ENCODE measurements at places on chromosomes 12 and 14.

DNA sequence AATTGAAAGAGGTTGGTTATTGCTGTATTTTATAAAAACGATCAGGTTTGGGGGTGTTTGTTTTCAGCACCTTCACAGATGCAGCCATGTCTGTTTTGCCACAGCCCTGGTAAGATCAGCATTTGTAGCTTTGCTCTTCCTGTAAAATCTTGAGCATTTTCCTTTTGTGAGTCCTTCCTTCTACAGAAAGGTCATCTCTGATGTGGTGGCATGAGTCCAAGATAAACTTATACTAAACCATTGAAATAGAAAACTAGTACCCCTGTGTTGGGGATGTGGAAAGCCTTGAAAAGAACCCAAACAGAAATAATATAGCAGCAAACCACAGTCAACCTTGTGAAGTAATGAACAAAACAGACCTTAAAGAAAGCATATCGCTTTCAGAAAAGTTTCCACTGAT is 85.5 kb downstream of the TGFB3 start:
- no peak for DNase-seq

GRCh38 chr12:122834921-122835749 is at the start of gene HIP1R:
TSS of gene HIP1R (plus strand) at chr12:122835457. CDS start at chr12:122835551, 94 bp downstream.
- DNase-seq: peak; percentile 45

DNA sequence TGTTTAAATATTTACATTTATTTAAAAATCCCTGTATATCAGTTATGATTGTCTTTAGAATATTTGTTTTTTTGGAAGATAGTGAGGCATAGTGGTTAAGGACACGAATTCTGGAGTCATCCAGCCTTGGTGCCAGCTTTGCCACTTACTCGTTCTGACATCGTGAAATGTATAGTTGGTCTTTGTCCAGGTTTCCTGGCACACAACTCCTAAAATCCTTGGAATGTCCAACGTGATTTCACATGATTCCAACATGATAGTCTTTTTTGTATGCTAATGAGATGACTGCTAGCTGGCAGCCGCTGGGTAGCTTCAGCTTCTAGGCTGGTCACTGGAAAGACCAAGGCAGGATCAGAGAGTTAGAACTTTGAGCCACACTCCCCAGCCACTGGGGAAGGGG is 64.8 kb downstream of the PRICKLE1 start:
- no peak for DNase-seq

GRCh38 chr12:131641315-131641714 is 69.6 kb upstream of the SFSWAP start:
- no peak for DNase-seq

- no peak for DNase-seq
Observed at GRCh38 chr12:14072987-14073386, 91.6 kb upstream of the GRIN2B start.

- DNase-seq: no peak
Observed at GRCh38 chr14:103806805-103807204, 40.6 kb downstream of the PPP1R13B start.

DNA sequence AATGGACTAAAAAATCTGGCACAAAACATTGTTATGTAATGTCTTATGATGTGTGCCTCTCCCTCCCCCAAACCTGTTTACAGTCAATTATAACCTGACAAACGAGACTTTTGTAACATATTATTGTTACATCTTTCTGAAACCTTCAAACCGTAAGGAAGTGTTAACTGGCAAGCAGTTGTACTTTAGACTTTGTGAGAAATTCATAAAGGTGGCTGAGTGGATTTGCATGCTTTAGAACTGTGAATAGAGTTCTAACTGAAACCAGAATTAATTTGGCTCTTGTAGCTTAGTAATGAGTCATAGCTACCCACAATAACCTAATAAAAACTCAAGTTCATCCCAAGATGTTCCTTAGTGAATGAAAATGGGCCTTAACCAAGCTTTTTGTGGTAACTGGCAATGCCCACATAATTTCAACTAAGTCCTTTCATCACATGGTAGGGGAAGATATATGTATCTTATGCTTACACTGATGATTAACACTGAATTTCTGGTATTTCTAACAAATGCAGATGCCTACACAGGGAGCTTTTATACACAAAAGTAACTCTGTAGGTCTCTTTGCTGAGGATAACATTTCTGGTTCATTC is 29.7 kb downstream of the RAD9B start:
- peak; percentile 62 for DNase-seq

DNA sequence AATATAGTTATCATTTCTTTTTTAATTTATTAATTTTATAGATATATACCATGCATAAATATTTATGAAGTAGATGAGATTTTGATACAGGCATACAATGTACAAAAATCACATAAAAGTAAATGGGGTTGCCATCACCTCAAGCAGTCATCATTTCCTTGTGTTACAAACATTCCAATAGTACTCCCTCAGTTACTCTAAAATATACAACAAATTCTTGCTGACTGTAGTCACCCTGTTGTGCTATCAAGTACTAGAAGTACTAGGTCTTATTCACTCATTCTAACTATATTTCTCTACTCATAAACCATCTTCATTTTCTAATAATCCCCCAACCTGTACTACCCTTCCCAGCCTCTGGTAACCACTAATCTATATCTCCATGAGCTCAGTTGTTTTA is 432.6 kb upstream of the SYT1 start:
- peak; percentile 61 for DNase-seq

GRCh38 chr14:50230701-50231474 is 490 bp downstream of the SOS2 start:
- DNase-seq: peak; percentile 64

DNA sequence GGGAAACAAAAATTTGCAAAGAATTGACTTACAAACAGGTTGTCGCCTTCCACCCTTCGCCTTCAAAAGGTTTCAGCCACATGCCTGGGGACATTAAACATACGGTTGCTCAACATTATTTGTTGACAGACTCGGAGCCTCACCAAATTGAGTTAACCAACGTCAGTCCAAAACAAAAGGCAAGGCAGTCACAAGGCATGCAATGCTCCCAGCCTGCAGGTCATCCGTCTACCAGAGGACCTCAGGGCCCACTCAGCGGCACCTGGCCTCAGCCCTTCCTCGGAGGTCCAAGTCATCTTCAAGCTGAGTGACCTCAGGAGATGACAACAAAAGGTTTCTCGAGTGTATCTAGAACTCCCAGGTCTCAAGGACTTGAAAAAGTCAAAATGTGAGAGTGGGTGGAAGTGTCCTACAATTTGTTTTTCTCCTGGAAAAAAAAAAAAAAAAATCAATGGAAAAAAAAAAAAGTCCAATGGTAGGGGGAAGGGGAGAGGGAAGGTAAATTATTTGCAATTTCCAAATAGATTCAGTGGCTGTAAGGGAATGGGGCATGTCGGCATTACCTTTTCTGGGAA is 64.3 kb downstream of the KDM2B start:
- no peak for DNase-seq

DNA sequence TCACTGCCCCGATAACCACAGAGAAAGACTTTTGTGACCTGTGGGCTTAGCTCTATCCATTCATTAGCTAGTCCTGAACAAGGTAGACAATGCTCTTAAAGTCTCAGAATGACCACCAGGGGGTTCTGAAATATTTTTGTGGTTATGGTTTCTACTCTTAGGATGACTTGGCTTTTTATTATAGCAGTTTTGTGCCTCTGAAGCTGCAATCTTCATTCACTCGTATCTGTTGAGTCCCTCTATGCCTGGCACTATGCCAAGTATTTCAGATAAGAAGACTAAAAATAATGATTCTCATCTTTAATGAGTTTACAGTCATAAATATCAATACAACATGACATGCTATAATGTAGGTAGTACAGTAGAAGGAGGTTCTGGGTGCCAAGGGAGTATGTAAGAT is 130.8 kb upstream of the TRHDE start:
- peak; percentile 50 for DNase-seq

DNA sequence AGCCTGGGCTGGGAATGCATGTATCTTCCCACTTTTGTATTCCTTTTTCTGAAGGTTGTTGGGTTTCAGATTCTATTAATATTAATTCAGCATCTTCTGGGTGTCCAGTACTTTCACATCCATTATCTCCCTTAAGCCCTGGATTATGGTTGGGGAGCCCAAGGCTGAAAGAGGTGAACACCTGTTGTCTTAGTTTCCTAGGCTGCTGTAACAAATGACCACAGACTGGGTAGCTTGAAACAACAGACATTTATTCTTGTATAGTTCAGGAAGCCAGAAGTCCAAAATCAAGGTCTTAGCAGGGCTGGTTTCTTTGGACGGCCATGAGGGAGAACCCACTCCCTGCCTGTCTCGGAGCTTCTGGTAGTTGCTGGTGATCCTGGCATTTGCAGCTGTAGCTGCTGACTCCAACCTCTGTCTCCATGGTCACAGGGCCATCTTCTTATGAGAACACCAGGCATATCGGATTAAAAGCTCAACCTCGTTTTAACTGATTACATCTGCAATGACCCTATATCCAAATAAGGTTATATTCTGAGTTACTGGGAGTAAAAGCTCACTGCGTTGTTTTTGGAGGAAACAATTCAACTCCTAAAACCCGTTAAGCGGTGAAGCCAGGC is 68.2 kb upstream of the CLMN start:
- no peak for DNase-seq

DNA sequence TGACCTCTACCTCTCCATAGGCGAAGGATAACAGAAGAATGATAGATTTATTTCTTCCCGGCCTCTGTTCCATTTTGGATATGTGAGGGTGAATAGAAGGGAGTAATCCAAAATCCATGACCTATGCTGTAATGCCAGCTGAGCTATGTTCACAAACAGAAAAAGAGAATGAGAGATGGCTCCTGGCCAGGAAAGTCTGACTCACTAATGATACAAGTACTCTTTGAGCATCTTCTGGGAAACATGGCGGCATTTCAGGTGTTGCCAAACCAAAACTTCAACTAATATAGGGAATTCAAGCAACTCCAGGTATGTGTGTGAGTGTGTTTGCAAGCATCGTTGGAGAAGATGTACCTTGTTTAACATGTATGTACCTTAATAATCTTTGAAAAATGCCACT is 55.1 kb downstream of the MED13L start:
- peak; percentile 61 for DNase-seq

DNA sequence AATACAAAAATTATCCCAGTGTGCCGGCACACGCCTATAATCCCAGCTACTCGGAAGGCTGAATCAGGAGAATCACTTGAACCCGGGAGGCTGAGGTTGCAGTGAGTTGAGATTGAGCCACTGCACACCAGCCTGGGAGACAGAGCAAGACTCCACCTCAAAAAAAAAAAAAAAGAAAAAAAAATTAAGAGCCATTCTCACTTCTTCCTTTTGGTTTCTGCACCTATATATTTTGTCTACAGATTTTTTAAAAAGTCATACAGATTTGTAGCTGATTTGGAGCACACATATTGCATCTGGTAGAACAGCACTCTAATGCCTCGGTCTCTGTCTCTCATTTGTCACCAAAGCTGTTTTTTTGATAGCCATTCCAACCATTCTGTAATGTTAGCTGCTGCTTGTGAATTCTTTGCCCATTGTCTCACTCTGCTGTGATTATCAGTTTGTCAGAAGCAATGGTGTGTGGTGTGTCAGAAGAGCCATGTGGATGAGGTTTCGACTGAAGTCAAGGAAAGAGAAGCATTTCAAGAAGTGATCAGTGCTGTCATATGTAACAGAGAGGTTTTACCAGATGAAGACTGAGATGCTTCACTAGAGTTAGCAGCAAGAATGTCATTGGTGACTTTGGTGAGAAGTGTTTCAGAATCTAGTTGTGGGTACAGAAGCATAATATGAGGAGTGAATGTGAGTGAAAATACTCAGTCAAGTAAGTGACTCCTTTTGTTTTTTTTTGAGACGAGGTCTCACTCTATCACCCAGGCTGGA is 8.7 kb upstream of the KTN1 start:
- no peak for DNase-seq

DNA sequence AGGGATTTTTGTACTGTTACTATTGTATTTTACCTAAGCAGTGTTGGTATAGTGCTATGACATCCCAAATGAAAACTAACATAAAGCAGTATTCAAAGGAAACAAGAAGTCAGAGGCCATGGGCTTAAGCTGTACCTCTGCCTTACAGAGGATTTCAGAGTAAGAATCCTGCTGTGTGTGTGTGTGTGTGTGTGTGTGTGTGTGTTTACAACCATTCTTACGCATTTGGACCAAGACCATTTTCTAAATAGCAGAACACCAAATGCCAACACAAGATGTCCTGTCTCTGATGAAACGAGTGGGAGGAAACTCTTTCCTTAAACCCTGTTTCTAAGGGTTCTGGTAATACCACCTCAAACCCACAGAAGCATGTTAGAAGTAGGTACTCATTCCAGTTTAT is 64.4 kb downstream of the PPP1R36 start:
- no peak for DNase-seq

DNA sequence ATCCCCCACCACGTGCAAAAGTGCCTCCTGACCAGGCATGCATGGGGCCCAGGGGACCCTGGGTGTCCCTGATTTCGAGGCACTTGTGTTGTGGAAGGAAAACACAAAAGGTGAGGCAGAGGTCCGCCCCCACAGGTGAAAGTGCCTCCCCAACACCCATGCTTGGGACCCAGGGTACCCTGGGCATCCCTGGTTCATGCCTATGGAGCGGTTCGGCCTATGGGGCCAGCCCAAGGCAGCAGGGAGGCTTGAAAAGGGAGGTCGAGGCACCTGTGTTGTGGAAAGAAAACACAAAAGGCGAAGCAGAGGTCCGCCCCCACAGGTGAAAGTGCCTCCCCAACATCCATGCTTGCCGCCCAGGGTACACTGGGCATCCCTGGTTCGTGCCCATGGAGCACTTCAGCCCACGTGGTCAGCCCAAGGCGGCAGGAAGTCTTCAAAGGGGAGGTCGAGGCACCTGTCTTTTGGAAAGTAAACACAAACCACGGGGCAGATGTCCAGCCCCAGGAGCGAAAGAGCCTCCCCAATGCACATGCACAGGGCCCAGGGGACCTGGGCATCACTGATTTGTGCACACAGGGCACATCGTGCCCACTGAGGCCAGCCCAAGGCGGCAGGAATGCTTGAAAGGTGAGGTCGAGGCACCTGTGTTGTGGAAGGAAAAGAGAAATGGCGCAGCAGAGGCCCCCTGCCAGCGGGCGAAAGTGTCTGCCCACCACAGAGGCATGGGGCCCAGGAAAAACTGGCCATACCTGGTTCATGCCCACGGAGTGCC is 375.5 kb downstream of the ALG10 start:
- no peak for DNase-seq

GRCh38 chr12:110104188-110105094 is 19.7 kb upstream of the IFT81 start:
- no peak for DNase-seq

DNA sequence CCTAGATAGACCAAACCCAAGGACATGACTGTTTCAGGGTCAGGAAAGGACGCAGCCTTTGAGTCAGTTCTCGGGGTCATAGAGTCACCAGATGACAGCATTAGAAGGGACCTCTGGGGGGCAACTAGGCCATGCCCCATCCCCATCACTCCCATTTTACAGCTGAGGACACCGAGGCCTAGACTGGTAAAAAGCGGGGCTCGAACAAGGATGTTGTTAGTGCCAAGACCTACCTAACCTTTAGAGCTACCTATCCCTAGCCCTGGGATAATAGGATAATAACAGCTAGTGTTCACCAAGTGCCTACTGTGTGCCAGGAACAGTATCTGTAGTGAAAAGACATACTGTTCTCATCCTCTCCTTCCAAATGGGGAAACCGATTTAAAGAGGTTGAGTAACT is 48.7 kb downstream of the PLEKHG3 start:
- DNase-seq: no peak

- DNase-seq: no peak
Observed at GRCh38 chr12:26114720-26115401, 10.0 kb downstream of the BHLHE41 start.

Data from ELR (cell line).